ENCODE measurements at places on chromosomes 5 and 9.

DNA sequence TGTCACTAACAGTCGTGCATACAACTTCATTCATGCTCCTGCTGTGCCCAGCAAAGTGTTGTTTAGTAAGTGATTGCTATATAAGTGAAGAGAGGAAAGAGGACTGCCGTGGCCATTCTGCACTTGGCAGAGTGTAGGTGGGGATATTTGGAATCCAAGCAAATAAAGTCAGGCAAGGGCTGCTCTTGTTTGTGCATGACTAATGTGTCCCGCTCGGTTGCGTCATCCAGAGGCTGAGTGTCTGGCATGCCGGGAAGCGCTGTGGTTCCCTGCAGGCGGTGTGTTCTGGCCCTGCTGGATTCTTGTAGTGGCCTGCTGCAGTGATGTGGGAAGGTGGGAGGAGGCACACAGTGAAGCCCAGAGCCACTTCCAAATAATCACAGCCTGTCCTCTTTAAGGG is 136.9 kb upstream of the ANKH start:
- no peak for DNase-seq

DNA sequence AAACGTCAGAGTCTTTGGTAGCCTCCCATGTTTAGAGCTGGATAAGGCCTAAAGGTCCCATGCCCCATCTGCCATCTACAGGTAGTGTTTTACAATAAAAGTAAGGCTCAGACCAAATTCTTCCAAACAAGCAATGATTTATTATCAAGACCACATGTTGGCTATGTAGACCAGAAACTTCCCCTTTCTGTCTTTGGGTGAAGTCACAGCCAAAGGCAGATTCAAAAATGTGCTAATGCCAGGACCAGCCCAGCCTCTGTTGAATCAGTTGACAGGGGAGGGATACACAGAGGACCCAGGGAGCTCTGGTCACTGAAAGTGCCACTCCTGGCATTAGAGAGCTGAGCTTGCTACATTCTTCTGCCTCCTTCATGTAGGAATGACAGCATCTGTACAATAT is 360.8 kb downstream of the NTRK2 start:
- no peak for DNase-seq

- DNase-seq = no peak
These were observed 220.8 kb upstream of the RFX3 start for GRCh38 chr9:3746296-3747275.

DNA sequence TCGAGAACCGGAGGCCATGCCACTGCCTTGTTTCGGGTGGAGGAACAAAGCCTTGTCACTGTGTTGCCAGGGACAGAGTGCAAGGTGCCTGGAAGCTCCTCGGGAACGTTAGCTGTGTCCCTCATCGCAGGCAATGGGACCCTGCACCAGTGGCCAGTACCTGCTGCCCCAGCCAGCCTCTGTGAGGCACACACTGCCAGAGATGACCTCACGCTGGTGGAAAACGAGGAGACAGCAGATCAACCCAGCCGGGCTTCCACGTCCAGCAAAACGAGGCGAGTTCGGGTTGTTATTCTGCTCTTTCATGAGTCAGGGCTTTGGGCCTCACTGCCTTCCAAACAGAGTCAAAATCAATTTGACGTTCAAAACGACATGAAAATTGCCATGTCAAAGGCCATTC is 104.1 kb downstream of the ADAMTS2 start:
- DNase-seq = no peak

GRCh38 chr5:178426326-178427130 is 163.7 kb downstream of the COL23A1 start:
- DNase-seq = no peak

DNA sequence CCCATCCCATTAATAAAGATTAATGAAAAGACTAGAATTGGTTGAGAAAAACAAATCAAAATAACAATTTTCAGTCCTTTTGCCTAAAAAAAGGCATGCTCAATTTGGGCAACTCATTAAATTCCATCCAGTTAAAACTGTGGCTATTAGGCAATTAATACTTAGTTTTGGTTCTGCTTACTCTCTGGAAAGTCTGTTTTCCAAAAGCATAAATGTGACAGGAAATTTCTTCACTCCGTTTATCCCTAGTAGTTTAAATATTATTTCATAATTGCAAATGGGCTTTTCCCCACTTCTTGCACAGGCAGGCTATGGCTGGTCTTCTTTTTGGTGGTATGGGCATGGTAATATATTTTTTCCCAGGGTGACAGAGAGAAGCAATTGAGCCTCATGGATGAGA is 373.3 kb upstream of the KLF4 start:
- no peak for DNase-seq

GRCh38 chr9:124017929-124018729 is 6.6 kb downstream of the LHX2 start:
- DNase-seq = no peak

GRCh38 chr5:72611118-72611730 is 104.0 kb upstream of the ZNF366 start:
- peak; percentile 17 for DNase-seq

- no peak for DNase-seq
These were observed 171.3 kb downstream of the C5orf15 start for GRCh38 chr5:133797167-133797566.

DNA sequence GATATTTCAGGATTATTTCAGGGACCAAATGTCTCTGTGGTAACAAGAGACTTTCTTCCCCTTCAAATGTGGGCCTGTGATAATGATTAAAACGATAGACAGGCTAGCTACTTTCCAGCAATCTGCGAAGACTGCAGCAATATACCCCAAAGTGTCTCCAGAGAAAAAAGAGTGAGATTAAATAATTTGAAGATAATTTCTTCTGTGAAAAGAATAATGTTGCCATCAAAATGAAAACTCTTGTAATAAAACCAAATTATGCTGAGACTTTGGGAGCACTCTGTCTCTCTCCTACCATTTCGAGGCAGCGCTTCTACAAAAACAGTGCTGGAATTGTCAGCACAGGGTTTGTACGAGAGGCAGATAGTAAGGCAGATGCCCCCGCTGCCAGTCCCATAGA is 104.2 kb upstream of the SPOCK1 start:
- no peak for DNase-seq

DNA sequence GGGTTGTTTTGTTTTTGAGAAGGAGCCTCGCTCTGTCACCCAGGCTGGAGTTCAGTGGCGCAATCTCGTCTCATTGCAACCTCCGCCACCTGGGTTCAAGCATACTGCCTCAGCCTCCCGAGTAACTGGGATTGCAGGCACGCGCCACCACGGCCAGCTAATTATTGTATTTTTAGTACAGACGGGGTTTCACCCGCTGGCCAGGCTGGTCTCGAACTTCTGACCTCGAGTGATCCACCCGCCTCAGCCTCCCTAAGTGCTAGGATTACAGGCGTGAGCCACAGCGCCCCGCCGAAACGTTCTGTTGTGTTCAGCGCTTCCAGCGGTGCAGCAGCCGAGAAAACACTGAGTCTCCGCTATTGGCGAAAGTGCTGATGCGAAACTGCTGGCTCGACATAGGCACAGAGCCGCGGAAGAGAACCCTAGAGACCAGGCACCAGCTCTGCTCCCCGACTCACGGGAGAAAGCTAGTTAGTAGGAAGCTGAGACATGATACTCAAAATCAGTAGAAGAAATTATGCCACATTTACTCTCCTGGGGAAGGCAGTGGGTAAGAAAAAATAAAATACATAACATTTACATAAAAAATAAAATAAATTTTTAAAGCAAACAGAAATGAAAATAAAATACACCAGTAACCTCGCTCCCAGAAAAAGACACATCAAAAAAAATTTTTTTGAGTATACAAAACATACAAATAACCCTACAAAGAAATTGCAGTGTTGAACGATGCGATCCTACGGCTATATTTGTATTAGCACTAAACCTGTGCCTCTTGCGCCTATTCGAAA is 31.6 kb downstream of the ANXA2R start:
- DNase-seq = peak; percentile 72

DNA sequence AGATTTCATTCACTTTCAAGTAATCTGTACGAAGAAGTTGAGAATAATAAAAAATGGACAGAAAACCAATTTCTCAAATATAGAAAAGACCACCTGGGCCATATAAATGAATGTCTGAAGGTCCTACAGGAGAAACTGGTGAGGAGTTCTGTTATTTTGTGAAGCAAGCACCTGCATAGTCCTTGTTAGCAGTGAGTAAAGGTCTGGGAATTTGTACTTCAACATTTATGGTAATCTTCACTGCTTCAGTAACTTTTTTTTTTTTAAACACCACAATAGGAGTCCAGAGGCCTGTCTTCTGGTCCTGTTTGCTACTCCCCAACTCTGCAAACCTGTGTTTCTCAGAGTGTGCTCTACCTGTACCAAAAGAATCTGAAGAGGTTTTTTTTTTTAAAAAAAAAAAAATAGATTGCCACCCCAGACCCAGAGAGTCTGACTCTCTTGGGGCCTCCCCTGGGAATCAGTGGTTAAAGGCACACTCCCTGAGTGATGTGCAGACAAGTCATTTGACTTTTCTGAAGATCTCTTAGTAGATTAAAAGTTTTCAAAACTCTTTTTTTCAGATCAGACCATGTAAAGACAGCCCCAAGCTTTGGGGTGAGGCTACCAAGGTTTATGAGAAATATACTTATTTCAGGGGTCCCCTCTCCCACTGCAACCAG is 55.5 kb downstream of the FAM81B start:
- DNase-seq = no peak

DNA sequence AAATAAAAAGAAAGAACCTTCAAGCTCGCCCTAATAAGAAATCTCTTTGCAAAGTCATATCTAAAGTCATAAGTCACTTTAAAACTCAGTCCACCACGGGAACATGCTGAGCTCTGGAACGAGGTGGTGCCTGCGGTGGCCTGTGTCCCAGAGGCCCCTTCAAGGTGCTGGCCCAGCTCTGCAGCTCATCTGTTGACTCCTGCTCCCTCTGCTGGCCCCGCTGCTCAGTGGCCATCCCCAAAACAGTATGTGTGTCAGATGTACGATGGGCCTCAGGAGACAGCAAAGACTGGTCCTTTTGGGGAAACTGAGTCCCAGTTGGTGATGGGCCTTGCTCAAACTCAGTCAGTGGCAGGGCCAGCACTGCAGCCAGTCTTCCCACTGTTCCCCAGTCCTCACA is 22.8 kb upstream of the FOXB2 start:
- DNase-seq = no peak

GRCh38 chr5:162209005-162209605 is 141.5 kb downstream of the GABRG2 start:
- DNase-seq = no peak

DNA sequence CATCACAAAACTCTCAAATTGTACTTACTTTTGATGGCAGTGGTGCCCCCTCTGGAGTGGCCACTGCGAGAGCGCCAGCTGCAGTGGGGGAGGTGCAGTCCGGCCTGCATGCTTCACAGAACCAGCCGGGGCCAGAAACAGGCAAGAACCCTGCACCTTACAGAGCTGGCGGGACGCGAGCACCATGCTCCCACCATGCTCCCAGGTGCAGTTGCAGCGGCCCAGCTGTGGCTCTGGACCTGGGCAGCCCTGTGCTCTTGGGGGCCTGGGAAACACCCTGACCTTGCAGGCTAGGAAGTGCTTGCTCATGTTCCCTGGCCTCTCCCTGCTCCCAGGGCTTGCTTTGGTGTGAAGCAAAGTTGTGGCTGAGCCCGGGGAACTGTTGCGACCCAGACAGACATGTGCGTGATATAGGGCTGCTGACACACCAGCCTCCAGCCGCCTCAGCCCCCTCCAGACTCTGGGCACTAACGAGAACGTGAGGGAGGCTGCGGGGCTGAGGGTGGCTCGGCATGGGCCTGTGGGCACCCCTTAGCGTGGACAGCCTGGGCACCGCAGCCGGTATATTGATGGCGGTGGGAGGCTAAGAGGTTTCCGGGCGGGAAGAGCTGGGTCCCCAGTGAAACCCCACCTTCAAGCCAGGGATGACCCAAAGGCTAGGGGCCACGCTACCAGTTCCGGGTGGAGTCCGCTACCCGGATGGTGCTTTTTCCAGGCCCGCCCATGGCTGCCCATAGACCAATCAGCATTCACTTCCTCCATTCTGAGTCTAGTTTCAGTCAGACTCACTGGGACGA is 1809.9 kb upstream of the ACO1 start:
- DNase-seq = no peak

- DNase-seq = no peak
These were observed 218.4 kb upstream of the KLF4 start for GRCh38 chr9:107707915-107708441.

DNA sequence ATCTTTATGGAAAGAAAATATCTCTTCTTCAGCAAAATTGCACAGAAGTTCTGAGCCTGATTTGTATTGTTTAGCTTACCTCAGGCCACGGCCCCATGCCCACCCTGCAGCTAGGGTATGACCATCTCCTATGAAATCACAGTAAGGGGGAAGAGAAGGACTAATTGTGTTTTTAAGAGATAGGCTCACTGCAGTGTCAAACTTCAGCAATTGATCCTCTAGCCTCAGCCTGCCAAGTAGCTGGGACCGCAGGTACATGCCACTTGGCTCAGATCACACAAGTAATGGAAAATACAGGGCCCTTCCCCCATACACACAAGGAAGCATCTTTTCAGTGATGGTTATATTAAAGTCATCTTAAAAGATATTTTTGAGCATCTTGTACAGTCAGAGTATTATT is 60.0 kb downstream of the DMAC1 start:
- DNase-seq = no peak

DNA sequence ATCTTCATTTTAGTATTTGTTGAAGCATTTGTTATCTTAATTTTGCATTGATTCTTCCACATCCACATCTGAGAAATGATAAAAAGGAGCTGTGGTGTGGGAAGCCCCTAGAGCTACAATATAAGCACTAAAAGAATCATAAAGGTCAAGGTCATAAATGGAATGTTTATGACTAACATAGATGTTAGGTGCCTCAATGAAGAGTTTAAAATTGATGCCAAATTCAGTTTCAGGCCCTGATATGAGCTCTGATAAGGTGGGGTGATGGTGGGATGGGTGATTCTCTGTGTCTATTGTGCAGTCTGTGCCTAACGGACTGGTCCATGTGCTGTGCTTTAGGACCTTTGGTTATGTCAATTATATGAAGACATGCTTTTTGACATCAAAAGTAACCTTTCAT is 61.2 kb upstream of the CAMK4 start:
- DNase-seq = no peak

DNA sequence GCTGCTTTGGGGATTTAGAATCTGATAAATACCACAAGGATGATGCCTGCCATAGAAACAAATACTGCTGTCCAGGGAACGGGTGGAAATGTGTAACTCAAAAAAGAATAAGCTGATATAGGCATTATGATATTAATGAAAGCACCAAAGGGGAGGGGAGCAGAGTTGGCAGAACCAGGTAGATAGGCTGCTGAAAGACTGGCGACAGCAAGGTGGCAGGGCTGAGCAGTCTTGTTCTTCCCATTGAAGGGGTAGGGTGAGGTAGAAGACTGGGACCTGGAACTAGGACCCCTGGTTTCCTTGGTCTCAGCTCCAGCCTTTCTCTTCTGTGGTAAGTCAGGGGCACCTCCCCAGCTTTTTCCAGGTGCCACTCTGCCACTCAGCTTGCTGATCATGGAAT is 31.4 kb upstream of the TMOD1 start:
- no peak for DNase-seq

Data from T-helper 17 cell (primary cell).